ENCODE measurements at places on chromosomes 1 and 21. TPM values are rescaled to one million over a fixed set of nuclear protein-coding genes. Genes with fewer than 3 reads are reported as not detected.
A peak's percentile ranks its signal among the peaks of the same experiment; 100 is the strongest.

DNA sequence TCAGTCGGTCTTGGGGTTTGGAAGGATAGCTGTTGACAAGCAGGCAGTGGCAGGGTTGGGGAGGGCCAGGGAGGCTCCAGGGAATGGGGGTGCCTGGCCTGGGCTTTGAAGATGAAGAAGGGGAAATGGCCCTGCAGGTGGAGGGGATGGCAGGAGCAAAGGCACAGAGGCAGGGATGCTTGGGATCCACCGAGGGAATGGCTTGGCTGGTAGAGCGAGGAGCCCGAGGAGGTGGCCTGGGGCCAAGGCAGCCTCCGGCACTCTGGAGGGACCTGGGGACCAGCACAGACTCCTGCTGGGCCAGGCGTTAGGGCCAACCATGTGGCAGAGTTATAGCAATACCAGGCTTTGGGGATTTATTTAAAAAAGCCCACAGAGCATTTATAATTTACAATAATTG is 62.9 kb upstream of the EDN2 start:
- no peak overlapping the region for H3K4me3 ChIP-seq
- H3K4me1 ChIP-seq, result peaks cover 5% of the 10 kb centered on the region
- DNase-seq, result peak; percentile 62
- peaks cover 4% of the 10 kb centered on the region for H3K36me3 ChIP-seq
- no peak overlapping the region for H3K27ac ChIP-seq

DNA sequence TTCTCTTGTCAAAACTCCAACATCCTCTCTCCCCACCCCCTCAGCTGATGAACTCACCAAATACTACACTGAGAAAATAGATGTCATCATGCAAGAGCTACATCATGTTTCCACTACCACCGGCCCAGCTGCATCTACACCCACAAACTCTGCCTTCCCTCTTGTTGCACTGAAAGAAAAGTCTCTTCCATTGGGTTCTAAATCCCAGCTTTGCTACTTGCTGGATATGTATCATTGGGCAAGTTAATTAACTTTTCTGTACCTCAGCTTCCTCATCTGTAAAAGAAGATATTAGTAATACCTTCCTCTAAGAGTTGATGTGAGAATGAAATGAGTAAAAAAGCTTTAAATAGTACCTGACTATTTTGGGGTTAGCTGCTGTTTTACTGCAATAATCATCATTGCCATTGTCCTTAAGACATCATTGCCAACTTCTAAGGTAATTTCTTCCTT is 108.6 kb downstream of the OLFML2B start:
- no peak for DNase-seq
- peaks cover 34% of the 10 kb centered on the region for H3K4me1 ChIP-seq
- H3K27me3 ChIP-seq, result no peaks in the 10 kb centered on the region
- H3K27ac ChIP-seq, result no peak overlapping the region
- no peaks in the 10 kb centered on the region for H3K36me3 ChIP-seq

DNA sequence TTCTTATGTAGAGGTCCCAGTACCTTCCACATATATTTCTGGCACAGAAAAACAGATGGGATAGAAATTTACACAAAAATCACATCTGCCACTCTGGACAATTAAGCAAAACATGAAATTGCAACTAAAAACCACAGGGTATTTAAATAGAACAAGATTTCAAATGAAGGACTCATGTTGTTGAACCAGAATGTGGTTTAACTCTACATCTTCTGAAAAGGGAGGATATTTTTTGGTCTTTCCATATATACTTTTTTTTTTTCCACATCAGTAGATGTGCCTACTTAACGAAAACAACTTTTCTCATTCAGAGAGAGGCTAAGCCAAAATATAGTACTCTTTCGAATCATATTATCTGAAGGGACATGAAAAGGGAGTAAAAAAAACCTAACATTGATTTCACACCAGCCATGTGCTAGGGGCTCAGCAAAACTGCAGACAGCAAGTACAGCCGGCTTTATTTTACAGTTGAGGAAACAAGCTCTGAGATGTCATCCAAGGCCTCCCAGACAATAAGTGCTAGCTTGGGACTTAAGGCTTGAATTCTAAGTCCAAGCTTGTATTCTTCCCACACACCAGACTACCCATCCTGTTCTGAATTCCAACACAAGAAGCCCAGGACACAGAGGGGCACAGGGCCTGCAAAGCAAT is 208.9 kb downstream of the PBX1 start:
- no peaks in the 10 kb centered on the region for H3K36me3 ChIP-seq
- DNase-seq, result no peak
- no peaks in the 10 kb centered on the region for H3K27me3 ChIP-seq
- H3K4me3 ChIP-seq, result no peak overlapping the region
- H3K27ac ChIP-seq, result peak overlapping the region; percentile 78

Gene PCAT6
- total RNA-seq, result 4.5 TPM

DNA sequence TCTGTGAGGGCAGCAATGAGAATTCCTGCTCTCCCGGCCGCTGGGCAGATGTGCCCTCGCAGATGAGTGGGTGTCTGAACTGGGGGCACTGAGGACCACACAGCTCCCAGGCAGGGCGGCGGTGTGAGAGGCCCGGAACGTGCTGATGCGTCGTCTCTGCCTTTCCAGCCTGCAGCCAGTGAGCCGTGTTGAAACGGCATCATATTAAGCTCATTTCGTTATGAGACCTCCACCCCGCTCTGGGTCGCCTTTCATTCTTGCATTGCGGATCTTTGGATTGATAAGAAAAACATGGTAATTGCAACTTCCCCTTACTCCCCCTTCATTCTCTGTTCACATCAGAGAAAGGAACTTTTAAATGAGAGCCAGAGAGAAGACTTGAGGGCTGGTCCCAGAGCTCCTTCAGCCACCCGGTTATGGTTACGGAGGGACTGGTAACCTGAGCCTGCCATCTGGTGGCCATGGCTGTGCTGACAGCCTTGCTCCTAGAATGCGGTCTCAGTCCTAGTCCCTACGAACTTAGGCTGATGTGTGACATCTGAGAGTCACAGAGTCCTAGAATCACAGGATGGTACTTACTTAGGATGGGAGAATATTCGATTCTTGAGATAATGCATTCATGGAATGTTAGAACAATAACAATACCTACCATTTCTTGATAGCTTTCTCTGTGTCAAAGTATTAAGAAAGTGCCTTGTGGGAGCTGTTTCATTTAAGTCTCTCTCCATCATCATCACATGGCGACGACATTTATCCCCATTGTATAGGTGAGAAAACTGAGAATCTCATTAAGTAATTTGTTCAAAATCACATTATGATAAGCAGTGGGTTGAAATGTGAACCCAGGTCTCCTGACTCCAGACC is 271.0 kb downstream of the TRABD2B start:
- H3K4me3 ChIP-seq, result peak overlapping the region; percentile 68
- no peaks in the 10 kb centered on the region for H3K36me3 ChIP-seq
- no peak for DNase-seq
- H3K27ac ChIP-seq, result no peak overlapping the region

DNA sequence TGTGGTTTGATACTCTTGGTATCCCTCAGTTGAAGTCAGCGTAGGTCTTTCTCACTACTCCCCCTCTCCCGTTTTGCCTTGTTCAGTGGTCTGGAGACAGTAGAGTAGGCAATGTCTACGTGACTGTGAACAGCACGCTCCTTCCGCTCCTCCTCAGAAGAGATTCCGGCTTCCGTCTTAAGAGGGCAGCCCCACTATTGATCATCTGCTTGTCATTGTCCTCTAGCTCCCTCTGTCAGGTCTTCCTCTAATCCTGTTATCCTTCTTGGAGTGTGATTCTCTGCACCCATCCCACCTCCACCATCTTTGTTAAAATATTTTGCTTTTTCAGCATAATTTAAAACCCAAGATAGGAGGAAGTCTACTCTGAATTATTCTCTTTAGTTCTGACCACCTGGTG is 129.9 kb upstream of the KCNK2 start:
- peaks cover 10% of the 10 kb centered on the region for H3K4me1 ChIP-seq
- no peak overlapping the region for H3K27ac ChIP-seq
- no peak overlapping the region for H3K4me3 ChIP-seq

DNA sequence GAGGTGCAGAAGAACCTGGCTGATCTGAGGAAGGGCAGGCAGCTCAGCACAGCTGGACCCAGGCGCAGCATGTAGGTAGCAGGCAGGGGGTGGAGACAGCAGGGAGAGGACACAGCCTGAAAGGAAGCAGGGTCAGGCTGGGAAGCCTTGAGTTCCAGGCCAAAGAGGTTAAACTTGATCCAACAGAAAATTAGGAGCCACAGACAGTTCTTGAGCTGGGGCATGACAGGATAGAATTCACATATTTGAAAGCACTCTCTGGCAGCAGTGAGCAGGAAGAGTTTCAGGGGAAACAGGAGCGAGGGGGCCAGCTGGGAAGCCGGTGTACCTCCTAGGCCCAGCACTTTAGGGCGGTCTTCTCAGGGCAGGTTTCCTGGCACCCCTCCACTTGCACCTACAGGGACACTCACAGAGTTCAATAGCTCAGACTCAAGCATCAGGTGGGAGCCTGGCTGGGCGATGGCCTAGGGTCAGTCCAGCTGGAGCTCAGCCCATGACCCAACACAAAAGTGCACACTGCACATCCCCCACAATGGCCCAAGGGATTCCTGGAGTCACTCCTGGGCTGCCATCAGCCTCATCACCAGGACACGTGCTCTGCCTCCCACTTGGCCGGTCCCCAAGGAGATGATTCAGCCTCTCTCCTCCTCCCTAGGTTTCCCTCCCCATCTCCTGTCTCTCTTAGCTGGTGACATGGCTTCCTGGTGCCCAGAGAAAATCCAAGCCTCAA is 22.7 kb downstream of the MATN1 start:
- H3K36me3 ChIP-seq, result no peaks in the 10 kb centered on the region
- no peak overlapping the region for H3K27ac ChIP-seq
- H3K27me3 ChIP-seq, result peaks cover 13% of the 10 kb centered on the region
- no peak overlapping the region for H3K4me3 ChIP-seq
- DNase-seq, result no peak
